ENCODE measurements at places on chromosomes 16 and 17. TPM values are rescaled to one million over a fixed set of nuclear protein-coding genes. Genes with fewer than 3 reads are reported as not detected.
A peak's percentile ranks its signal among the peaks of the same experiment; 100 is the strongest.

GRCh38 chr17:34582185-34582900 is 3.0 kb downstream of the TMEM132E start:
- no peak for DNase-seq

GRCh38 chr17:10125531-10126275 is 72.7 kb downstream of the GAS7 start:
- no peak for DNase-seq

GRCh38 chr17:1177016-1177700 is 2.6 kb downstream of the ABR start:
- DNase-seq = peak; percentile 61

- DNase-seq = no peak
These were observed 2.8 kb upstream of the MATCAP1 start for GRCh38 chr16:67186550-67186950.

DNA sequence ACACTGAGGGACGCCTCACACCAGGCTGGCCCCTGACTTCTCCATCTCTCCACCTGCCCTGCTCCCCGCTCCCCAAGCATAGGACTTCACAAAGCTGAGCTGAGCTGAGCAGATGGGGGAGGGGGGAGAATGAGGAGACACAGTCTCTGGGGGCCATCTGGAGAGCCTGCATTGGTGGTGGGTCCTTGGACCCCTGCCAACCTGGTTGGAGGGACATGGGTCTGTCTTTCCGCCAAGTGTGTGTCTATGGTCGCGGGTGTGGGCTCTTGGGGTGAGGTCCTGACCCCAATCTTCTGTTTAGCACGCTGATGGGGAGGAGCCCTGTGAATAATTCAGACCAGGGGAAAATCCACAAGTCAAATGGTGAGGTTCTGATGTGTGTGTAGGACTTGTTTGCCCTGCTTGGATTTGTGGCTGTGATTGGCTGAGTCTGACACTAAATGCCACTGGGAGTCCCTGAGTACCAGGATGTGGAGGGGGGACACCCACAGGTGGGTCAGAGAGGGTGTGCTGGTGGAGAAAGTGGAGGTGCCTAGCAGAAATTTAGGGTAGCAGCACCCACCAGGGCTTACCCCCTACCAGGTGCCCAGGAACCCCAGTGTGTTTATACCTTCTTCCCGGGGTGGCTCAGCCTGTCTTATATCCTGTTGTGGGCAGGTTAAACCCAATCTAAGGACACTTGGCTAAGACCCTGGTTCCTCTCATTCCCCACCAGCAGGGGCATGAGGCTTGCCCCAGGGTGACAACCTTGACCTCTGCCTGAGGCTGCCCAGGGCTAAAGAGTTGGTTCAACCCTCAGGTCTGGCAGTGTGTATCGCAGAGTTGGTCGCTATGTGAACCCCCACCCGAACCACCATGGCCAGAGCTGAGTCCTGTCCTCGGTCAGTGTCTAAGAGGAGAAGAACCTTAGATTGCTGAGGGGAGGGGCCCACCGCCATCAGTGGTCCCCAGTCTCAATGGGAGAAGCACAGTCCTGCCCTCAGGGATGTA is 2.1 kb downstream of the FMNL1 start:
- no peak for DNase-seq

DNA sequence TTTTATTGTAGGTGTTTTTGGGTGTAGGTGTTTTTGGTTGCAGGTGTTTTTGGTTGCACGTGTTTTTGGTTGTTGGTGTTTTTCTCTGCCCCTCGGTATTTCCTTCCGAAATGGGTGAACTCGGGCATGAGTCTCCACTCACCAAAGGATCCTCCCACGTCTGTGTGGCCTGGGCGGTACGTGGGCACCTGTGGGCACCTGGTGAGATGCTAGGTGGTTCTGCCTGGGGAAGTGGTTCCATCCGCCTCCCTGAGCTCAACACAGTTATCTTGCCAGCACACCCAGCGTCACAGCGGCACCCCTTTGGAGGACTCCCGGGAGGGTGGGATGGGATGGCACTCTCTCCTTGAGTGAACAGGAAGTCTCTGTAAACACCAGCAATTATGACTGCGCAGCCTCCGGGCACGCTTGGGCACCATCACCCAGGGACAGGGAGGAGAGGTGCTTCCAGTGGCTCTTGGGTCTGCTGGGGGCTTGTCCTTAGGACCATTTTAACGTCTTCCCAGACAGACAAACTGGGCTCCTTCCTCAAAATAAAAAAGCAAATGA is 29.8 kb downstream of the COX4I1 start:
- no peak for DNase-seq

The CCDC40 gene
- 6.6 TPM for total RNA-seq

The CCDC78 gene
- total RNA-seq = 0.35 TPM

The ZMYND15 gene
- total RNA-seq = 2.9 TPM

The EVPLL gene
- not detected for total RNA-seq

Data from heart left ventricle (tissue), 16 donors.